ENCODE measurements at places on chromosomes 5 and 9.

DNA sequence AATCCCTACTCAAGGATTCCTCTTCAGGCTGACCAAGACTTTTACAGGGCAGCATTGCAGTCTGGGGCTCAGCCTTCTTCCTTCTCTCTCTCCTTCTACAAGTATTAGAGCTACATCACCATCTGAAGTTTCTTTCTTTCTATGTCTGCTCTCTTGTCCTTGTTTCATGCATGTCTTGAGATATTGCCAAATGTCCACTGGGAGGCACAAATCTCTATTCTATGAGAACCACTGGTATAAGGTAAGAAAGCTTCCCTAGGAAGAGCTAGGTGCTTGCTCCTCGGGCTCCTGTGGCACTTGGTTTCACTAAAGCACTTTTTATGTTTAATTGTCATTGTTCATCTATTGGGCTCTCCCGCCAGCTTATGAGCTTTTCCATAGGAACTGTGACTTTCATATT lies 289.2 kb upstream of the PCSK5 start:
- DNase-seq, result no peak

GRCh38 chr5:139340051-139340450 lies 1.6 kb upstream of the PAIP2 start:
- no peak for DNase-seq

DNA sequence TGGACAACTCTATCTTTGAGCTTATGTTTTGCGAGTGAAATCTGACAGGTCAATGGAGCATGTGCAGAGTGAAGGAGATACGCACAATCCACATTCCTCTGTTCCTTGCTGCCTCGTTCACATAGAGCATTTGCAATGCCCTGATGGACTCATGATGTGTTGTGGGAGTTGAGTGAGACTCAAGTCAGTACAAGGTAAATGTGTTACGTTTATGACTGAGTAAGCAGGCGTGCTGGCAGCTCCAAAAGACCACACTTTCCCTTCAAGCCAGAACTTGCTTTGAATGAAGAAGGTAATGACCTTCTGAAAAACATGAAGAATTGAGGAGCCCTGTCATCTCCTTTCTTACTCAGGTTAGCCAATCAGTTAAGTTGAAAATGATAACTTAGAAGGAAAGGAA lies 477.8 kb downstream of the CTNND2 start:
- DNase-seq, result no peak

- DNase-seq, result no peak
Observed at GRCh38 chr9:61666310-61666709, 476.5 kb downstream of the SPATA31A7 start.

GRCh38 chr5:113112435-113112834 lies 135.8 kb downstream of the DCP2 start:
- DNase-seq, result no peak

DNA sequence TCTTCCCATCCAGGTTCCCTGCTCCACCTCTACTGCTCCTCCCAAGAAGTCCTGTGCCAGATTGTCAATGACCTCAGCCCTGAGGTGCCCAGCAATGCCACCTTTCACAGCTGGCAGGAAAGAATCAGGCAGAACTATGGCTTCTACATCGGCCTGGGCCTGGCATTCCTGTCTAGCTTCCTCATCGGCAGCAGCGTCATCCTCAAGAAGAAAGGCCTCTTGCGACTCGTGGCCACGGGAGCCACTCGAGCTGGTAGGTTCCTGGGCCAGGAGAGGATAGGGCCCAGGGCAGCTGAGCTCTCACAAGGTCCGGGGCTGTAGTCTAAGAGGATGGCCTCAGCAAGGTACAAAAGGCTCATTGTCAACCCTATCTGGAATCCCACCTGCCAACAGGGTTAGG lies 3.1 kb downstream of the NIPAL4 start:
- DNase-seq, result no peak

GRCh38 chr9:109918339-109919163 lies 138.6 kb downstream of the PALM2AKAP2 start:
- DNase-seq, result no peak

DNA sequence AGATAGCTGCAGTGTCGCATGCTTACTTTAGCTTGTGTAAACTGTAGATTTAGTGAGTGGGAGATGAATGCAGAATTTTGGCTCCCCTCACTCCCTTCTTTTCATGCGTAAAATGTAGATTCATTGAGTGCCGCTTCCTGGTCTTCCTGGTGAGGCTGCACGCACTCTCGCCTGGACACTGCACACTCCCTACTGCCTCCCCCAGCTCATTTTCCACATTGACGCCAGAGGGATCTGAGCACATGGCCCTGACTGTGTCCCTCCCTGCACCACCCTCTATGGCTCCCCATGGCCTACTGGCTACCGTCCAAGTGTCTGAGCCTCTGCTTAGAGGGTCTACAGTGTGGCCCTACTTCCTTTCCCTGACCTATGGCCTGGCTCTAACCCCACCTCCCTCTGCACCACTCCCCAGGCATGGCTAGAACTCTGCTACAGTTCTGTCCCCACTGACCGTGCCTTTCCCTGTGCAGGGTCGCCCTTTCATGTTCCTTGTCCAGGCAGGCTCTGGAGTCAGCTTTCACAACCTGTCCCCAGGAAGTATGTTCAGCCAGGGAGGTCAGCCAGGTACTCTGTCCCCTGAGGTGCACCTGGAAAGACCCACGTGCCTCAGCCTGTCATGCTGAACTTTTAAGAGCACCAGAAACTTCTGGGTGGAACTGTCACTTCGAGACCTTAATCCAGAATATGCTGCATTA lies 160.6 kb downstream of the COL23A1 start:
- DNase-seq, result no peak

DNA sequence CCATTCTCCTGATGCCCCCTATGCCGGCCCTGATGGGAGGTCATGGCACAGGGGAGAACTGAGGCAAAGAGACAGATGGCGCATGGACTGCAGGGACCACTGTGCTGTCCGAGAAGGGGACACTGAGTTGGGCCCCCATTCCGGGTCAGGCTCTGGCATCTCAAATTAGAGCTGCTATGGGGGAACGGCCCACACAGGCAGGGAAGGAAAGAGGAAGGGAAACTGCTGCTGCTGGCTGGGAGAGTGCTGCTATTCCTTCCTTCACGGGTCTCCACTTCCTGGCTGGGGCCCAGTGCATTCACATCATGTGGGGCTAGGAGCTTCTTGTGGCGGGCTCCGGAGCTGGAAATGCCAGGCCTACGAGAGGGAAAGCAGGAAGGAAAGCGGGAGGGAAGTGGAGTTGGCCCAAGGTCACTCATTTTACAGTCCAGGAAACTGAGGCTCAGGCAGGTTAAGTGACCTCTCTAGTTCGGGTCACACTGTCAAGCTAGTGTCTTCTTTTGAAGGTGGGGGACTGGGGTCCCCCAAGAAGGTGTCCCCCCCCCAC lies 1.3 kb upstream of the CARD19 start:
- DNase-seq, result no peak

- DNase-seq, result no peak
Observed at GRCh38 chr9:34195143-34195542, 16.3 kb downstream of the UBAP1 start.
